ENCODE measurements at places on chromosomes 2 and 18.

- DNase-seq: no peak
Measured at GRCh38 chr2:234091432-234091879, 41.0 kb downstream of the SPP2 start.

GRCh38 chr18:39453882-39454281 lies 1888.3 kb upstream of the CELF4 start:
- DNase-seq: no peak

DNA sequence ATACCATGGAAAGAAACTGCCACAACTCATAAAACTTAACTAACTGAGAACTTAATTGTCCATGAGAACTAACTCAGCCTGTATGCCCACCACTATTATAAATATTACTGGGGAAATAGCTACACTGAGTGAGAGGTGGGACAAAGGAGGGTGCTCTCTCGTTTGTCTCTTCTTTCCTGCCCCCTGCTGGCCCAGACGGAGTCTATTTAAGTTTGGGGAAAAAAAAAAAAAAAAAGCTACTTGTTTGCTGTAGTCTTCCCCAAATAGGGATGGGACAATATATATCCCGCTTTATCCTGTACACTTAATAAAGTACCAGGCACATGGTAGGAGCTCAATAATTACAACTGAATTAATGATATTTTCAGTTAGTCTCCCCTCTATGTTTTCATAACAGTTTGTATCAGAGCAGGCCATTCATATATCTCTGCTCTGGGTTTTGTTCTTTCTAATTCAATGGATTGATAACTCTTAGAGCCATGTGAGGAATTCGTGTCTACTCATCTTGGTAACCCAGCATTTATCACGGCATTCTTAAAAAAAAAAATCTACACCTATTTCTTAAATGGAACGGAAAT lies 647.6 kb upstream of the PKDCC start:
- no peak for DNase-seq

DNA sequence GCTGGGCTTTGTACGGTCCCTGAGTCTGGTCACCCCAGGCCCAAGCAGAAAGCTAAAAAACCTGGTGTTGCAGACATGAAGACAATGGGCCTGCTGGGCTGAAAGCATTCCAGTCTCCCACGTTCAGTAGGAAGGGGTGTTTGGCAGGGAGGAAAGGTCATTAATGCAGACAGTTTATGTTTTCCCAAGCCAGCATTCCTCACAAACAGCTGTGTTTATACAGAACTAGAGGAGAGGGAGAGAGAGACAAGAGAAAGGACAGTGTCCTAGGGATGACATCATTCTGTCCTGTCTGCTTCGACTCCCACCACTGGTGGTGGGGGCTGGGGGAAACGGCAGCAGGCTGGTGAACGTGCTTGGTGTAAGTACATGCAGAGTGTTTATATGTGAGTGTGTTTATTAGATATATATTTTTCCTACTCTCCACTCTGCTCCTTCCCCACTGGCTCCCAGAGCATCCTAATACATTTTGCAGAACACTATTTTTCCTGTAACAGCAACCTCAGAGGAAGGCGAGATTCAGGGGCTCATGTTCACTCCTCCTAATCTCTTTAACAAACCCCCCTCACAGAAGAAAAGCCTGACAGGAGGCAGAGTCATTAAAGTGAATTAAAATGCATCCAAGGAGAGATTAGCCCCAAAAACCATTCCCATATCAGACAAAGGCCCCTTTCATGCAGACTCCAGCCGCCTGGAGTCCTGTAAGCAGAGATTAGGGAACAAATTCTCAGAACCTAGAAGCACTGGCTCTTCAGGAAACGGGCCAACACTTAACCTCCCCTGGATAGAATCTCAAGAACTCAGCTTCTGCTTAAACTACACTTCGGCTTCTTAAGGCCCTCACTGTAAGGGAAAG lies 380.4 kb downstream of the TNS1 start:
- no peak for DNase-seq

DNA sequence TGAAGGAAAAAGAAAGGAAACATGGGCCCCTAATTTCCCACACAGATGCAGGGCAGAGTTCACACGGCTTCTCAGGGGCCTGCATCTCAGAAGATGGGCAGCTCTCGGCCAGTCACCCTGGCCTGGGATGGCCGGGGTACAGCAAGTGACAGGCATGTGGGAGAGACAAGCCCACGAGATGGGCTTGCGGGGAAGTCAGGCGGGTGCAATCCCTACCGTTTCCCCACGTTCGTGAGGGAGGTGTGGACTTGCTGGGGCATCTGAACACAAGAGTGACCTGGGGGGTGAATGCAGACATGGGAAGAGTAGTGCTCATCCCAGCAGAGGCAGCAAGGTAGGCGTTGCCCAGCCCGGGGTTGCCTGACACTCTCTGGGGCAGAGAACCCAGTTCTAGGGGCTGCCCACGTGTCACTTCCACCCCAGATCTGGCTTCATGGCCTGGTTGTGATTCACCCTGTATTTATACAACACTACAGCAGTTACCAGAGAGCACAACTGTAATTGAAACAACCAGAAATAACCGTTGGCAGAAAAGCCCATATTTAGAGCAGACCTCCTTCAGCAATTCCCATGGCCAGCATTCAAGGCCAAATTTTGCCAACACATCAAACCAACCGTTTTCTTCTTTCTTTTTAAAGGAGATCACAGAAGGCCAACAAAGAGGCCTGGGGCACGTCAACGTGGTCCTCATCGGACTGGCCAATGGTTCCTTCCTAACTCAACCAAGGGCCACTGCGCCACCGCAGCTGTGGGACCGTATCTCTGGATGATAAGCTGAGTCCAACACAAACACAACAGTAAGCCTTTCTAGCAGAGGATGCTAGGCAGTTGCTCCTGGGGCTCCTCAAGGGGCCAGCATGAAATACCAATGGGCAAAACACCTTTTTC lies 58.4 kb downstream of the PARD6G start:
- no peak for DNase-seq

DNA sequence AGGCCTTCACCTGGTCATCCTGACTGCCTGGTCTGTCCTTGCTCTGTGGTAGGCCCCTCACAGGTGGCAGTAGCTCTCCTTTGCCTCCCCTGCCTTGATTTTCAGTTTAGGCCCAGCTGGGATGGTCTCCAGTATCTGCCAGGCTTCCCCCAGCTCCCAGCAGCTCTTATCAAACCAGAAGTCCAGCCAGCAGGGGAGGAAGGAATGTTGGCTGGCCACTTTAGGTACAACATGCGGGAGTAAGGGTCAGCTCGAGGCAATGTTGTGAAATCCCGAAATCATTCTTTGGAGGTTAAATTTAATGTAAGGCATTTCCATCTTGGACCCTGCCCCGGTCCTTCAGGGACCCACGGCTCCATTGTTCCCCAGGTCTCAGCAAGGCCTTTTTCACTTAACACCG lies 16.8 kb downstream of the ATP6V1C2 start:
- no peak for DNase-seq

- no peak for DNase-seq
Measured at GRCh38 chr2:119175517-119175916, 17.0 kb upstream of the C1QL2 start.

GRCh38 chr2:172672114-172672513 lies 63.5 kb upstream of the RAPGEF4 start:
- no peak for DNase-seq

DNA sequence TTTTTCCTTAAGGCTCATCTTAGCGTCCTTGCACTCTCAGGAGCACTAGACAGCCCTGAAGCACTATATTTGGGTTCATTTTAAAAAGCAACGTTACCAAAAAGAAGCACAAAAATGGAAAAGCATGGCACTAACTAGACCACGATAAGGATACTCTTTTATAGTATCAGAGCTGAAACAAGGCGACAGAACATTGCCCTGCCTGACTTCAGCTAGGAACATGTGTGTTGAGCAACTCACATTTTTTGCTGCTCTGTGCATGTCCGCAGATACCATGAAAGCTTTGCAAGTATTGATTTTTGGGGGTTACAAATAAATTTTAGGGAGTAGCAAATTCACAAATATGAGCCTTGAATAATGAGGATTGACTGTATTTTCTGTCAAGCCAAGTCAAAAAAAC lies 332.0 kb downstream of the PTPRM start:
- DNase-seq: no peak

- no peak for DNase-seq
Measured at GRCh38 chr2:120915670-120916069, 180.0 kb downstream of the GLI2 start.

Measured in stimulated activated CD8-positive, alpha-beta memory T cell treated with anti-CD3 and anti-CD28 coated beads, Interleukin-4, amount 100 ng/mL, for 1 hour (primary cell).